ENCODE measurements at places on chromosomes 2 and 18.

DNA sequence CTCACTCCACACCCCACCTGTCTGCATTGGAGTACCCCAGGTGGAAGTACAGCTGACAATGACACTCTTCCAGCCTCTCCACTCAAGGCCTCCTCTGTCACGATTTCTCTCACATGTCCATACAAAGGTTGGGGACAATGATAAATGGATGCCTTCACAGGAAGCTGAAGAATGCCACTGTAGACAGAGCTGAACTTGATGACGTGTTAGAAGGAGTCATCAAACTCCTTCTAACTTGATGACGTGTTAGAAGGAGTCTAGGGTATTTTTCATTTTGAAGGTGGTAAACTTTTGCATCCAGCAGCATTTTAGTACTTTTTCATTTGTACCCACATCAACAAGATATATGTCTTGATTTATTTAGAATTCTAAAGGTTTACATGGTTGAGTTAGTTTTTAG is 163.5 kb upstream of the DNMT3A start:
- DNase-seq = no peak

DNA sequence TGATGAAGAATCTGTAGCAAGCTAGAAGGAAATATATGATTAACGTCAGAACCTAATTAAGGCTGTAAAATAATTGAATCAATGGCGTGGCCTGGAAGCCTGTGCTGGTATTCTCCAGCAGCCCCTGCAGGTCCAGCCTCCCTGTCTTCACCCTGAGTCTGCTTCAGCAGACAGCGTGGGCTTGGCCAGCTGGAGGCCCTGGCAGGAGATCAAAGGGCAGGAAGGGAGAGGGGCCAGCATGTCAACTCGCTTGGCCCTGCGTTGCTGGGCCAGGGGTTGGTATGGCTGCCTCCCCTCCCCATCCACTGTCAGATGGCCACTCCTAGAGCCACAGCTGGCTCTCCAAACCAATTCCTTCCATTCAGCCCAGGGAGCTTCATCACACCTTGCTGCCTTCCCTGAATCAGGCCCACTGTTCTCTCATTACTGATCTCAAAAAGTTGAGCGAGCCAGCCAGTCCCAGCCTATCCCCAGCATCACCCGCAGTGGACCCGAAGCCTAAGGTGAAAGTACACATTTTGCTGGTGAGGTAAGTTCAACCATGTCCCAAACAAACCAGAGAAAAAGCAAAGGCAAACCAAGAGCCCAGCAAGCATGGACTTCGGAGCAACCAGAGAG is 228.4 kb upstream of the AGAP1 start:
- DNase-seq = no peak

DNA sequence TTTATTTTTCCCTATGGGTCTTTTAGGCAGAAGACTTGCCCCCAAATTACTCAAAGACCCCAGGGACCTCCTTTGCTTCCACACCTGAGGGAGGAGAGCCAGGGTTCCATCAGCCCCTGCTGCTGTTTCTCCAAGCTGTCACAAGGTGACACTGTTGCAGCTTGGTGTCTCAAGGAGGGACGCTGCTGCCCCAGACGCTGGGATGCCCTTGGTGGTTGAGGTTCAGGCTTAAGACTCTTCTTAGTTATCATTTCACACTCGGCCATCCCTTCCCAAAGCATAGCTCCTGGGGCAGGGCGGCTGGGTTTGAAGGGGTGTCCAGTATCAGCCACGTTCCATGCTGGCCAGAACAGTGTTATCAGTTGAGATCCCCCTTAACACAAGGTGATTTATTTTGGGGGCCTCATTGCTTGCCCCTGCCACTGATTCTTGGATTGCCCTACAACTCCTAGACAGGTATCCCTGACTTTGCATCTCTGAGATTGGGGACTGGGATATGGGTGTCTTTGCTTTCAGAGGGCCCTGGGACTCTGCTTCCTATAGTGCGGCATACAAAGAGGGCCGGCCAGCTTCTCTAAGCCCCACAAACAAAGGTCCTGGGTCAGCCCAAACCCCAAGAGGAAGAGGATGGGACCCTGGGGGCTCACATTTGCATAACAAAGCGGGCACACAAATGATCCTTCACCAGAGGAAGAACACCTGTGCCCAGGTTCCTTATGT is 22.7 kb downstream of the GPR55 start:
- peak; percentile 56 for DNase-seq

GRCh38 chr18:22166069-22166950 is 3.1 kb upstream of the GATA6 start:
- DNase-seq = no peak

- no peak for DNase-seq
These were observed 251.3 kb downstream of the DLGAP1 start for GRCh38 chr18:4203568-4204437.

- DNase-seq = no peak
These were observed 66.5 kb downstream of the DTNB start for GRCh38 chr2:25606892-25607291.

GRCh38 chr18:61935362-61935761 is 42.6 kb upstream of the RNF152 start:
- no peak for DNase-seq

GRCh38 chr2:112095681-112096080 is 40.6 kb downstream of the TMEM87B start:
- DNase-seq = no peak

- no peak for DNase-seq
These were observed 24.8 kb downstream of the MAP3K2 start for GRCh38 chr2:127362971-127363370.

DNA sequence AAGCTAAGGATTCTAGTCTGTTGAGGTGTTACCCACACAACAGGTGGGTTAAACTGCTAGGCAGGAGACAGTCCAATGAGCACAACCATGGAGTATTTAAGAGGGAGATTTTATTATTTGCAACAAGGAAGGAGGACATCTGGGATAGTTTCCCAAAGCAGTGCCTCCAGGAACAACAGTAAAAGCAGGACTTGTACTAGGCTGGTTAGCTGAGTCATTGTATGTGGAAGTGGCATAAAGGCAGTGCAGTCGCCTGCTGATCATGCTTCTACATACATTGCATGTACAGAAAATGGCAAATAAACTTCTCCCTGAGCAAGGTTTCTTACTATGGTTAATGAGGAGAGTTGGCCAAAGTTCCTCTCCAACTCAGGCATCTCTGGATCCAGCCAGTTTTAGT is 46.1 kb upstream of the CYTIP start:
- DNase-seq = no peak

Data from SJCRH30 (cell line).